ENCODE measurements at places on chromosomes 7 and 10.

- DNase-seq: no peak
Measured at GRCh38 chr10:132837905-132838304, 52.0 kb upstream of the NKX6-2 start.

- DNase-seq: no peak
Measured at GRCh38 chr10:110833234-110833940, 38.3 kb upstream of the PDCD4 start.

DNA sequence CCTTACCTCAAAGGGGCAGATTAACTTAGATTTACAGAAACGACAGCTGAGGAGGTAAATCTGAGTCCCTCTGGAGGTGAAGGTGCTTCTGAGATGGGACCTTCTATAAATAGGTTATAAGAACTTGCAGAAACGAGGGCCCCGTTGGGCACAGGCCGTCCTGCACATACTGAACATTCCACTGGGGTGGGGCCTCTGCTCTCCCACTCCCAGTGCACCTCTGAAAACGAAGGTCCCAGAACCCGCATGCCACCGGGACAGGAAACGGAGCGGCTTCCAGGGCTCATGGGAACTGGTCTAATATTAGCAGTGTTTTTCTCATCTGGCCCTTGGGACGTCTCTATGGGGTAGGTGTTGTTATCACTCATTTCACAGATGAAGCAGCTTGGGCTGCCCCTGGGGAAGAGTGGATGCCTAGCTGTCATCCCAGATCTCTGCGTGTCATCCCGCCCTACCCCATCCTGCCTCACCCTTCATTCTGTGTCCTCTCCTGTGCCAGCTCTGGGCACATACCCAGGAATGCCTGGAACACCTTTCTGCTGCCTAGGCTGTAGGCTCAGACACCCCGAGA lies 19.6 kb downstream of the C10orf62 start:
- DNase-seq: no peak

GRCh38 chr7:132252793-132253100 lies 323.5 kb downstream of the PLXNA4 start:
- DNase-seq: no peak

DNA sequence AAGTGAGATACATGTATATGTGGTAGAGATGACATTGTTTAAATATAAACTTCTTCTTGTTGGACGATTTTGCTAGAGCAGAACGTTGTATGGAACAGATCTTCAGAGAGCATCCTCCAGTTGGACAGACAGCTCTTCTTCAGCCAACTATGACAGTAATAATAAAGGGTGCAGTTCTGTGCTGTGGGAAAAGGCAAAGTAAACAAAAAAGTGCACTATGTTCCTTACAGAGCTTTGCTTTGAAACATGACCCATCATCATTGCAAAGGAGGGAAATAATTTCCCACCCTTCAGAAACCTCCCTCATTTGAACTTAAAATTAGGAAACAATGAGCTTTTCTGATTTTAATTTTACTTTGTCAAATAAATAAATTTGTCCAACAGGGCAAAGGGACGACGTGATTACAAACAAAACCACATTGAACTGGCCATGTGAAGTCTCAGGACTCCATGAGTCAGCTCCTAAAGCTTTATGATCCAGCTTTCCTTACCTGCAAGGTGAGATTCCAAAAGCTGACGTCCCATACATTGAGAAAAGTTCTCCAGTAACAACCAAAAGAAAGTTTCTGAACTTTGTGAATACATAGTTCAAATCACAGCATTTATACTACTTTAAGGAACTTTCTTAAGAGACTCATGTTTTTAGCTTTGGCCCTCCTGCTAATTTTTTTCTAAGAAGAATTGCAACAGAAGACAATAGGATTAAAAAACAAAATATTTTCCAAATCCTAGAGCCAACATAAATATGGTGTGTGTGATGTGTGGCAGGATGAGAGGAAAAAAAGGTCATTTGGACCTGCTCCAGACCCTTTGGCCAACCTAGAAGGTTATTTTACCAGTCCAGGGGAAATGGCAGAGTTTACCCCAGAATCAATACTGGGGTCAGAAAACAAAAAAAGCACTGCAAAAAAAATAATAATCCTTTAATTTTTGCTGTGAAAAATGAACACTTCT lies 565.4 kb upstream of the NRP1 start:
- no peak for DNase-seq

DNA sequence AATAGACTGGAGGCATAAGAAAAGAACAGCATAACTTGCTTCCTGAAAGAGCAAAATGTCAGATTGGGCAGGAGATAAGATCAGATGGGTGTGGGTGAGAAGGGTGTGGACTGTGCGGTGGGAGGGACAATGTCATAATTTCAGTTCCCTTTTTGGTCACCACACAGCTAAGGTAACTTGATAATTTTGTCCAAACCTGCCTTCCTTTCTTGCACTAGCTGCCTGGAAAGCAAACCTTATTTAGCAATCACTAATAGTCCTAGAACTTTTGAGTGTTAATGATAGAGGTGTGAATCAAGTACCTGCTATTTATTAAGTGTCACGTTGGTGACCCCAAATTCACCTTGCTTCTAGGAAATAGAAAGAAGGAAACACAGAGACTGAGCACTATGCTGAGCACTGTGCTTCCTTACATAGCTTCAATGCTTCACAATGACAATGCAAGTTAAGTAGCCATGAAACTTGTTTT lies 72.4 kb upstream of the SP4 start:
- no peak for DNase-seq

- no peak for DNase-seq
Measured at GRCh38 chr7:153529100-153529499, 523.1 kb upstream of the DPP6 start.

GRCh38 chr10:104643303-104643663 lies 2.2 kb downstream of the SORCS3 start:
- no peak for DNase-seq

DNA sequence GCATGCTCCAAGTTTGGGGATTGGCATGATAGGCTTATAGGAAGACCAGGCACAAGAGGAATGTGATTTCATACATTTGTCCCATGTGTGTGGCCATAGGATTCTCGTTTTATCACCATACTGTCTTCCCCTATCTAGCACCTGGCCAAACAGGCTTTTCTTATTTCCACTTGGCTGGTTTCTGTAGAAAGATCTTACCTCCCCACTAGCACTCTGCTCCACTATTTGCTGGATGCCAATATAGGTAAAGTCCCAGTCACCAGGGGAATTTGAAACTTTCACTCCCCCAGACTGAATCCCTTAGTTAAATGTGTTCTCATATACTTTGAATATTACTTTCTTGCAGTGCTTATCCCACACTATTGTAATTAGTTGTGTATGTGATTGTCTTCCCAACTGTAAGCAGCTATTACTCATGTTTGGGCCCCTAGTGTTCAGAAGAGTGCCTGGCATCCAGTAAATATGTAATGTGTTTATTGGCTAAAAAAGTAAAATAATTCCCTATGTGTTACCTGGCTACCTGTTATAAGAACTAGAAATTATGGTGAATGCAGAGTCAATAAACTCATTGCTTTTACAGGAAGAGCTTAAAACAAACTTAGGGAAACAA lies 109.0 kb downstream of the LRMDA start:
- no peak for DNase-seq

DNA sequence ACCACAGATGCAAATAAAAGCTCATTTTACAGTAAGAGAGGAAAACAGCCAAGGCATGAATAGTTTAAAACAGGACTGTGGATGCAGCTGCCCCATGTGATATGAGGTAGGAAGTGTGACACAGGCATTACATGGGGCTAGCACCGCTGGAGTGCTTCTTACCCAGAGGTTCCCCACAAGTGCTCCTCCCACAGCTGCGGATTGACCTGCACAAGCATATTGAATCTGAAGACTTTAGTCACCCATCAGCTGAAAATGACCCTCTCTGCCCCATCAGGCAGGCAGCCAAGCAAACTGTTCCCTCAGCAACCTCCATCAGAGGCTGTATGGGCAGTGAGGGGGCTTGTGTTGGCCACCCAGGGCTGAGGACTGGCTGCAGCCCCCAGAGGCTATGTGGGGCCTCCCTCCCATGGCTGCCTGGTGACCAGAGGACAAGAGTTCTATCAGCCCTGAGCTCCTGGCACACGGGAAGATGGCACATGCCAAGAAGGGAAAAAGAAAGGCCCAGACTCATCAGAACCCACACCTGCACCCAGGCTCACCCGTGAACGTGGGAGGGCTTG lies 98.7 kb downstream of the TCERG1L start:
- DNase-seq: no peak

- DNase-seq: no peak
Measured at GRCh38 chr7:122056977-122057376, 87.1 kb downstream of the AASS start.

DNA sequence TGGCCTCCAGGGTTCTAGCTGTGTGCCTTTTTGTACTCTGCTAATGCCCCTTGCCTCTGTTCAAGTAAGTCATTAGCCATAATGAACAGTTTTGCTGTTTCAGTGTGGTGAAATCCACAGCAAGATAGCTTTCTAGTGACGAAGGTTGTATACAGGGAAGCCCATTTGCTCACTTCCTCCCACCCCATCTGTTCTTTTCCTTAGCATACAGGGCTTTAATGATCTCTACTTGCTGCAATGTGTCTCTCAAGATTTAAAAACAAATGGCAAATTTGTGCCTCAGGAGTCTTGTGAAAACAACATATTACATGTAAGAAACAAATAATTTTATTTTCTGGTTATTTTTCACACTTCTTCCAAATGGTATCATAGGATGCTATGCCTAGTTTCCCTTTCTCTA lies 243.2 kb downstream of the CDK14 start:
- no peak for DNase-seq

DNA sequence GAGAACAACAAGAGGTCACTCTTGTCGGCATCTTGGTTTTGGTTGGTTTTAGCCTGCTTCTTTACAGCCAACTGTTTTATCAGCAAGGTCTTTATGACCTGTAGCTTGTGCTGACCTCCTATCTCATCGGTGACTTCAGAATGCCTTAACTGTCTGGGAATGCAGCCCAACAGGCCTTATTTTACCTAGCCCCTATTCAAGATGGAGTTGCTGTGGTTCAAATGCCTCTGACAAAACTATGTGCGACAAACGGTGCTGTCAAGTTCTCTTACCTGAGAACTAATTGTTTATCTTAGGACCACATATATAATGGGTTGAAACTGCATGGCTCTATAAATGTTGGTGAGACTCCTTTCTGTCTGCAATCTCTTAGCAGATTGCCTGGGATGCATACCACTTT lies 35.9 kb upstream of the POT1 start:
- DNase-seq: no peak

DNA sequence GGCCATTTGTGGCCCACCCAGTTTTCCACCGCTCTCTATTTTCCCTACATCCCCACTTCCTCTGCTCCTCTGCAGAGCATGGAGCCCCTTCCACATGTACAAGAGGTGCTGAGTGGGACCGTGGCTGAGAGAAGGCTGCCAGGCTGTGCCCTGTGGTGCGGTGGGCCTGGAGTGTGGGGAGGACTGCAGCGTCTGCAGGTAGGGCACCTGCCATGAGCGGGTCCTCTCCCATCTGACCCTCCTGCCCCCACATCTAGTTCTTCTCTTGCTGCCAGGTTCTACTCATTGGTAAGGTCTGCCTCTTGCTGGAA lies 145.6 kb upstream of the FAM20C start:
- no peak for DNase-seq

- DNase-seq: no peak
Measured at GRCh38 chr10:132057191-132057681, 8.5 kb upstream of the JAKMIP3 start.

GRCh38 chr7:143379611-143380259 lies 1.4 kb upstream of the ZYX start:
- DNase-seq: no peak

DNA sequence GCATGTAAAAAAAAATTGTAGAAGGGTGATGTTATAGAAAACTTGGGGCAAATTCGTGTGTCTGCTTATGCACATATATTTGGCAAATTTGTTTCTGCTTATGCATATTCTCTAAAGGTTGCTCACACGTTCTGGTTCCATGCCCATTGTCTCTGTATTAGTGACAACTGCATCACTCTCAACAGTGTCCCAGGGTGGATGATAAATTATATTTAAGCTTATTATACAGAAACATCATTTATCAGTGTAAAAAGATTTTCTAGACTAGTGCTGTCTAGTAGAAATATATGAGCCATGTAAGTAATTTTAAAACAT lies 4.1 kb downstream of the STK31 start:
- no peak for DNase-seq

GRCh38 chr7:373818-374705 lies 84.1 kb downstream of the FOXL3 start:
- no peak for DNase-seq

- DNase-seq: no peak
Measured at GRCh38 chr7:42722716-42723115, 189.2 kb downstream of the C7orf25 start.

- DNase-seq: no peak
Measured at GRCh38 chr7:155631155-155631554, 13.3 kb upstream of the RBM33 start.

- DNase-seq: no peak
Measured at GRCh38 chr7:139620676-139621344, 97.3 kb downstream of the CLEC2L start.

Measured in RCC 7860 (cell line).